SJSA1 (cell line): ENCODE measurements at places on chromosomes 5 and 9. TPM values are rescaled to one million over a fixed set of nuclear protein-coding genes. Genes with fewer than 3 reads are reported as not detected.
A peak's percentile ranks its signal among the peaks of the same experiment; 100 is the strongest.

ACOT12 gene
- total RNA-seq, result not detected in 2 replicates

GRCh38 chr5:164972973-164973372, 1467.6 kb downstream of the MAT2B start:
- no peak for DNase-seq

LRRC19 gene
- total RNA-seq, result not detected in 2 replicates

- DNase-seq, result no peak
Measured at GRCh38 chr5:97297704-97298091, 114.7 kb upstream of the RIOK2 start.

DNA sequence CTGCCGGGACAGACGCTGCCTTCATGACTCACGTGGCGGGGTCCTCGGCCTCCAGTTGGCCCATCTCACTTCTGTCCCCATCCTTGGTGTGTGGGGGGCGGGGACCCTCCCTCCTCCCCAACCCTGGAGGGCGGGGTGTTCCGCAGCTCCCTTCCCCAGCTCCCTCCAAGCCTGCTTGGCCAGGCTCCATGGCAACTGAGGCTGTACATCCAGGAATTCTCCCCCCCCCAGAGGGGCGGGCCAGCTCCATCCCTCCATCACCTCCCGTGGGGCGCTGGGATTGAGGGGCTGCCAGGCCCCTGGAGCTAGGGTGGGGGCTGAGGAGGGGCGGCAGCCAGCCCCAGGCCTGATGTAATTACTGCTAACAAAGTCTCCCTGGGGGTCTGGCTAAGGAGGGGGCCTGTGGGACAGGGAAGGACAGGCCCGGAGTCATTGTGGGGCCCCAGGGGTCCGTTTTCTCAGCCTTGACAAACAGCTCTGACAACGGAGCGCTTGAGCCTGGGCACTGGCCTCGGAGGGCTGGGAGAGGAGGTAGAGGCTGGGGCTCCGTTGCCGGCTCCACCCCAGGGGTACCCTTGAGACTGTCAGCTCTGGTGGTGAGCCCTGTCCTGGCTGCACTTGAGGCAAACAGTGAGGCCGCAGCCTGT, 8.0 kb downstream of the DIPK1B start:
- DNase-seq, result no peak

GRCh38 chr5:97531549-97531948, 348.5 kb upstream of the RIOK2 start:
- no peak for DNase-seq

- DNase-seq, result no peak
Measured at GRCh38 chr5:55885359-55885758, 34.2 kb downstream of the IL31RA start.

GRCh38 chr5:122339591-122339990, 27.6 kb downstream of the SNCAIP start:
- DNase-seq, result no peak

DNA sequence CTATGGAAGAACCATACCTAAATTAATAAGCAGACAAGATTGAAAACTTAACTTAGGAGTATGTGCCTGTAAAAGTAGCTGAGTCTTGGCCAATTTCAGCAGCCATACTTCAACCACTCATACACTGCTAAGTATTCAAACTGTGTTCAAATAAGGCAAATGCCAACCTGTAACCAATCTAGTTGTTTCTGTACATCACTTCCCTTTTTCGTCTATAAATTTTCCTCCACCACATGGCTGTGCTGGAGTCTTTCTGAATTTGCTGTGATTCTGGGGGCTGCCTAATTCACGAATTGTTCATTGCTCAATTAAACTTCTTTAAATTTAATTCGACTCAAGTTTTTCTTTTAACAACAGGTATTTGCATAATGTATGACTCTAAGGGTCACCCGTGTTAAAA, 184.4 kb downstream of the PLK2 start:
- DNase-seq, result no peak

DNA sequence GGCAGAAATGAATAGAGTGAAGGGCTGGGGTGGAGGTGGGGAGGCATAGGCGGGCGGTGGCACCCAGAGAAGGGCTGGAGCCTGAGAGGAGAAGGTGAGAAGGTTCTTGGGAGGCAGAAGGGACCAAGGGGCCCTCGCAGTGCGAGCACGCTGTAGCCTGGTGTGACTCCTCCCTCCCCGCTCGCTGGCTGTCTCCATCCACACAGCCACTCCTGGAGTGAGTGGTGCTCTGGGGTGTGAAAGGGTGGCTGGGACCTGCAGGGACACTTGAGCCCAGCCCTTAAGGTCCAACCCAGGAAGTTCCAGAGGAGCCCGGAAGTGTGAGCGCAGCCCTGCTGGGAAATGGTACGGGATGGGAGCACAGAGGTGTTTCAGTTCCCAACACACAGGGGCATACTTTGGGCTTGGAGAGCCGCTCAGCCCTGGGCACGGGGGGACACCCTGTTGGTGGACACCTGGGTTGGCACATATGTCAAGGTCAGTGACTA, 9.3 kb upstream of the SCGB3A1 start:
- peak; percentile 42 for DNase-seq

ADCY2 gene
- 0.21 TPM in 1 of 2 replicates, not detected in the other for total RNA-seq

DNA sequence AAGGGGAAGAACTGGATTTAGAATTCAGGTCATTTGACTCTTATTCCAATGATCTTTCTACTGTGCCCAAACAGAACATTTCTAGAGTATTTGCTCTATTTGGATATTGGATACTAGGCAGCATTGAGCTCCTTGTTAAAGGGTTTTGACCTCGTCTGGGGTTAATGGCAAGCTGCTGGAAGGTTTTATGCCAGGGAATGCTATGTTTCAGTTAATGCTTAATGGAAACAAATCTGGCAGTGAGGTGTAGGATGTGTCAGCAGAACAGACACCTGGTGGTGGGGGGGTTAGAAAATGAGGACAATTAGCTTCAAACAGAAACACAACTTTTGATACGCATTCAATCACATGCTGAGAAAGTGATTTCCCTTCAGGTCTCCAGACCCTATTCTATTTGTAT, 51.5 kb downstream of the AGXT2 start:
- no peak for DNase-seq

DNA sequence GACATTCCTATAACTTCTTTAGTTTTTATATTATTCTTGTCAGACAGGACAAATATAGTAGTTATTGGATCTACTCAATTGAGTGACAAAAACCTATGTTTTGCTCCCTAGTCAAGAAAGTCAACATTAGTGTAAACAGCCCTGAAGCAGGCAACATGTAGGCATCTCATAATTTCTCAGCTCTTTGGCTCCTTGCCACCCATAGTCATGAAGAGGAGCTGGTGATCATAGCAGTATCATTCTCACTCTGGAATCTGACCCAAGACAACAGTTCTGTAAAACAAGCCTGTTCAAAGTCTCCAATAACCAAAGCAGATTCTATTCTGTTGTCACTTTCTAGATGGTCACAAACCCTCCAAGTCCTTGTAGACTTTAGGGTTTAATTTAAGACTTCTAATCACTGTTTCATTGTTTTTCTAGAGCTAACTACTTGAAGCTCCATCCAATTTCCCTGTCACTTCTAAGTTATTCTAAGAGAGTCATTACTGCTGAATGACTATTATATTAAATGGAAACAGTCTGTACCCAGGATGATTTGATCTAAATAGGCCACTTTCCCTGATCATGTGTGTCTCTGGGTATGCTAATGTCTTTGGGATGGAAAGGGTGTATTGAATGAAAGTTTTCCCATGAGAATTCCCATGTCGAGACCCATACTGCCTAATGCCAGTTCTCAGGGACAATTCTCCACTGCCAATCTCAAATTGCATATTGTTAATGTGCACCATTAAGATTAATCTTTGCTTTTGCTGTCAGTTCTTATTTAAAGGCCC, 533.3 kb downstream of the ACTL7B start:
- no peak for DNase-seq

CTNND2 gene
- 0.03 TPM in 1 of 2 replicates, not detected in the other for total RNA-seq

DNA sequence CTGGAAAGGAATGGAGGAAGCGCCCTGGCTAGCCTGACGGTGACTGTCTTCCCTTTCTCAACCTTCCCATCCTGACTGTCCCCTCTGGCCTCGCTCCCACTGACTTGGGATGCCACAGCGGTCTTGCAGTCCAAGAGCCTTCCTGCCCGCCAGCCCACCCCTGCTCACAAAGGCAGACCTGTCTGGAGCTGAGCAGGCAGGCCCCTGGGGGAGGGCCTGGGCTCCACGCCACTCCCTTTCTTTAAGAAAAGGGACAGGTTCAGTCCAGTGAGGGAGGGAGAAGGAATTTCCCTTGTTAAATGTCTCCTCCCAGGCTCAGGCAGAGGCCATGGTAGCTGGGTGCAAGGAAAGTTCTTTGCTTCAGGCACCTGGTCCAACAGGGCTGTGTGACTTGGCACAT, 18.1 kb downstream of the FGF1 start:
- DNase-seq, result no peak

DNA sequence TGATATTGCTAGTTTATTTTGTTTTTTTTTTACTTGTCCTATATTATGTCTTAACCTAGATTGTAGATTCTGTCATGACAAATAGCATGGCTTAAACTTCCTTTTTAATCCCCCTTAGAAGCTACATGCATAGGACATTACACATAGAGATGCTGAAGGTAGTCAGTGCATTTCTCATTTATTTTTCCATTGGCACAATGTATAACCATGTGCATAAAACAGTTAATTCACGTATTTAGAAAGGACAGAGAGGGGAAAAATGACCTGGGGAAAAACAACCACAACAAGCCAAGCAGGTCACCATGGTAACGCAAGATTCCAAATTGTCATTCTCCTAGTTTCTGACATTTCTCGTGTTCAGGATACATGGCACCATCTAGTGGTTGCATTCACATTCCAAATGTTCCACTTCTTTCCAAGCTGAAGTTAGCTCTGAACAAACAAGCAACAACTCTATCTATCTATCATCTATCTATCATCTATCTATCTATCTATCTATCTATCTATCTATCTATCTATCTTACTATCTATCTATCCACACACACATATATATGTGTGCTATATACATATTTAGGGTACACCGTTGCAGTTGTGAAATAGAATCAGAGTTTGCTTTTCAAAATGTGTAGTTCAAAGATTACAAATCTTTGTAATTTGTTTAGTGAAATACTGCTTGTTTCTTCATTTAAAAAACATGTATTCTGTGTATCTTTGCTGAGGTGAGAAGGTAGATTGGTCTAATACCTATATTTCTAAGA, 487.2 kb upstream of the ST8SIA4 start:
- DNase-seq, result no peak

- DNase-seq, result peak; percentile 74
Measured at GRCh38 chr5:99032234-99033013, 103.6 kb upstream of the CHD1 start.

GRCh38 chr5:11390291-11390767, 513.9 kb downstream of the CTNND2 start:
- DNase-seq, result no peak

NUTM2G gene
- total RNA-seq, result not detected in 2 replicates

DNA sequence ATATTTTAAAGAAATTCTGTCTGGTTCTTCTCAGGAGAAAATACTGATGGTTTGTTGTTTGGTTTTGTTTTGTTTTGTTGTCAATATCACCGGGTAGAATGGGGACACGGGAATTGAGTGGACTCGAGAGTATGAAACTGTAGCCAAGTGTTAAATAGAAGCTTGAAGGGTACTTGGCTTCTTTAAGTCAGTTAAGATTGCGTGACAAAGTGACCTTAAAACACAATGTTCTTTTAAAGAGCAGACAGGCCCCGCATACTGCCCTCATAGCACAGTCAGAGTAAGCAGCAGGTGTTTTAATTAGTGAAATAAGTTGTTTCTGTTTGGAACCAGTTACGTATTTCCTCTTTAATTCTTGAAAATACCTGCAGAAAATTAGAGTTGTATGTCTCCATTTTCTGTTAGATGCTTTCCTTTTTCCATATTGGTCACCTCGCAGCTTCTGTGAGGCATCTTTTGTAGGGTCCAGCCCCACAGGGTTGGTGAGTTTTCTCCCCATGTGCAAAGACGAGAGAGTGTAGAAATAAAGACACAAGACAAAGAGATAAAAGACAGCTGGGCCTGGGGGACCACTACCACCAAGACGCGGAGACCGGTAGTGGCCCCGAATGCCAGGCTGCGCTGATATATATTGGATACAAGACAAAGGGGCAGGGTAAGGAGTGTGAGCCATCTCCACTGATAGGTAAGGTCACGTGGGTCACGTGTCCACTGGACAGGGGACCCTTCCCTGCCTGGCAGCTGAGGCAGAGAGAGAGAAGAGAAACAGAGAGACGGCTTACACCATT, 9.6 kb downstream of the TRIP13 start:
- DNase-seq, result no peak

GRCh38 chr5:169286572-169287300, 14.2 kb downstream of the SLIT3 start:
- no peak for DNase-seq

- DNase-seq, result no peak
Measured at GRCh38 chr5:163163858-163164257, 273.5 kb upstream of the CCNG1 start.

DNA sequence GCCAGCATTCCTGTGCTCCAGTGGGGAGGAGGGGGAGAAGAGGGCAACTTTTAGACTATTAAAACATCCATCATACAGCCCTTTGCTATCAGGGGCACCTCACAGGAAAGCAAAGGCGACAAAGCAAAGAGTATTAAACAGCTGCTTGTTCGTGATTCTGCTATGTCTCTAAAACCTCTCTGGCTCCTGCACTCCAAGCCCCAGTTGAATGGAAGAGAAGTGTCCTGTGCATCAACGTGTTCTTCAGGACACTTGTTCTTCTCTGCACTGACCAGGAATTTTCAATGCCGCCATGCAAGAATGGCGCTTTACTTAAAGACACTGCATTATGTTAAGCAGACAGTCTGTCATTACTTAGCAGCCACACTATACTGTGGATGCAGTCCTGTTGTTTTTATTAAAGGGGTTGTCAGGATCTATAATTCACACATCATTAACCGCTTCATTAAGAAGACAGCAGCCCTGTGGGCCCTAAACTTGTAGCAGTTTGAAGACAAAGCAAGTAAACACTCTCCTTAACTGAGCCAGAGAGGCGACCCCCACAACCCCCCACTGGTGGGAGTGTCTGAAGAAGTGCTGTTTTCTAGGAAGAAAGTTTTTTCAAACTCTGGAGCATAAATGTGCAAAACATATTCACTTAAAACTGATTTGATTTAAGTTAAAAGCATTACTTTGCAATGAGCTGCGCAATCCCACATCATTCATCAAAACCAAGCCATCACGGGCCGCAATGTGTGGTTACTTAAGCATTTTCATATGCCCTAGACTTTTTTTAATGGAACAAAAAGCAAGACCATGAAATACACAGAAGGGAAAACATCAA, 164.5 kb downstream of the ZNF608 start:
- DNase-seq, result no peak

DNA sequence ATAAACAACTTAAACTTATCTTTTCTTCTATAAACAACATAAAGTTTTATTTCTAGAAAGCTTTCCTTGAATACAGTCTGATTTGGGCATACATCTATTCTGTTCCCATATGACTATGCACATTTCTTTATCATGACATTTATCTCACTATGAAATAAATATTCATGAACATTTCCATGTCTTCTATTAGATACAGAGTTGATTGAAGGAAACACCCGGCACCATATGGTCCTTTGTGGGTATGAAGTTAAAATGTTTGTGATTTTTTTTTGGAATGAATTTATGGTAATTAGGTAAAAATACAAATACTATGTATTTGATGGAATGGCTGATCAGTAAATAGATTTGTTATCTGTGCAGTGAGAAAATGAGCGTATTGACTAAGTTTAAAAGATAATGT, 1209.8 kb upstream of the ACO1 start:
- DNase-seq, result no peak

SHC3 gene
- total RNA-seq, result 0.16 and 0.34 TPM in 2 replicates
